ENCODE measurements at places on chromosomes 11 and 22. TPM values are rescaled to one million over a fixed set of nuclear protein-coding genes. Genes with fewer than 3 reads are reported as not detected.
A peak's percentile ranks its signal among the peaks of the same experiment; 100 is the strongest.

Gene KREMEN1
- 28.7 TPM for total RNA-seq

DNA sequence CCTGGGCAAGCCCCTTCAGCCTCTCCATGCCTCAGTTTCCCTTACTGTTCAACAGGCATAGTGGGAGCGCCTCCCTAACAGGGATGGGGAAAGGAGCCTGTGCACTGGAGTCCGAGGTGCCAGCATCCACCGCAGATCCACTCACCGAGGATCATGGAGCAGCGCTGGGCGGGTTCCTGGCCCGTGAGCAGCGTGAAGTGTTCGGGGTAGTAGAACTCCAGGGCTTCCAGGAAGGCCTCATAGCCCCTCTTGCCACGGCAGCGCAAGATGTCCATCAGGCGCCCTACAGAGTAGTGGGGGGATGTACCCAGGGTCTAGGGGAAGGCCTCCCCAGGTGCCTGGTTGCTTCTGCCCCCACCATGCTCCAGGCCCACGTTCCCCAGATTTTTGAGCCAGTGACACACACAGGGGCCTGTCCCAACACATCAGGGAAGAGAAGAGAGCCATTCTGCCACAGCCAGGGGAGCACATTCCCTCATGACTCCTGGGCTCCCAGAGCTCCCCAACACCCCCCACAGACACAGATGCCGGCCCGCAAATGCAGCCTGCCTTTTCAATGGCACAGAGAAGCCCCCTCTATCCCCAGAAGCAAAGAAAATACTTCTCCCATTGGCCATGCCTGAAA is 1.3 kb downstream of the CARD10 start:
- DNase-seq, result no peak
- no peaks in the 10 kb centered on the region for H3K27me3 ChIP-seq
- peak overlapping the region; percentile 63 for H3K4me3 ChIP-seq
- H3K36me3 ChIP-seq, result peaks cover 6% of the 10 kb centered on the region
- peaks cover 13% of the 10 kb centered on the region for H3K4me1 ChIP-seq

Gene PRR33
- total RNA-seq, result not detected

- H3K27me3 ChIP-seq, result no peaks in the 10 kb centered on the region
- H3K4me3 ChIP-seq, result no peak overlapping the region
- DNase-seq, result no peak
- no peaks in the 10 kb centered on the region for H3K36me3 ChIP-seq
Measured at GRCh38 chr22:22166941-22167713, 77.5 kb upstream of the VPREB1 start.

DNA sequence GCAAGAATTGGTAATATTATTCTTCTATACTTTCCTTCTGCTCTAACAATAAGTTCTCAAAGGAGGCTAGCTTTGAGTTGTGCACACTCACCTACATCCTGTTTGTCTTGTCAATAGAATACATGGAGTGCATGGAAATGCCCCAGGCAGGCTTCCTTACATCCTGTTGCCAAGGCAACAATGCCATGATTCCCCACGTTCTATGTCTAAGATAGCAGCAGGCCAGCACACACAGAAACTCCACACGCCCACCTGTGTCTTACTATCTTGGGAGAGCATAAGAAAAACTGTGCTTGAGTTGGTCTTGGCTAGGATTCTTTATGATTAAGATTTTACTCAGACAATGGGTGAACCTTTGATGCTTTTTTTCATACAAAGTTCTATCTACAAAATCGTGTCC is 379.2 kb downstream of the AASDHPPT start:
- peaks cover 28% of the 10 kb centered on the region for H3K4me1 ChIP-seq
- 0 out of 2 replicates have a peak, but pooled peaks cover 2% of the 10 kb centered on the region for H3K36me3 ChIP-seq
- H3K27ac ChIP-seq, result no peak overlapping the region

- H3K27ac ChIP-seq, result no peak within 1 kb of the TSS
- peak; percentile 54 for DNase-seq
- H3K27me3 ChIP-seq, result no peaks in the 10 kb centered on the region
- H3K4me3 ChIP-seq, result peak within 1 kb of the TSS; percentile 21
Measured at GRCh38 chr11:123429913-123430720, at the start of gene GRAMD1B. Gene GRAMD1B, plus strand, starts transcription at chr11:123430269. Its CDS starts 524 bp downstream, at chr11:123430793.

- H3K27me3 ChIP-seq, result no peaks in the 10 kb centered on the region
- DNase-seq, result no peak
- H3K4me3 ChIP-seq, result no peak overlapping the region
- H3K36me3 ChIP-seq, result no peaks in the 10 kb centered on the region
- H3K4me1 ChIP-seq, result peaks cover 12% of the 10 kb centered on the region
- peak overlapping the region; percentile 61 for H3K27ac ChIP-seq
Measured at GRCh38 chr22:37631448-37632173, 7.9 kb upstream of the SH3BP1 start.

- peak; percentile 58 for DNase-seq
- no peak overlapping the region for H3K4me3 ChIP-seq
- H3K36me3 ChIP-seq, result no peaks in the 10 kb centered on the region
- H3K27me3 ChIP-seq, result no peaks in the 10 kb centered on the region
Measured at GRCh38 chr11:62340269-62340901, 3.1 kb downstream of the ASRGL1 start.

Gene MOV10L1
- 0.30 TPM for total RNA-seq

Gene HBB
- not detected for total RNA-seq

DNA sequence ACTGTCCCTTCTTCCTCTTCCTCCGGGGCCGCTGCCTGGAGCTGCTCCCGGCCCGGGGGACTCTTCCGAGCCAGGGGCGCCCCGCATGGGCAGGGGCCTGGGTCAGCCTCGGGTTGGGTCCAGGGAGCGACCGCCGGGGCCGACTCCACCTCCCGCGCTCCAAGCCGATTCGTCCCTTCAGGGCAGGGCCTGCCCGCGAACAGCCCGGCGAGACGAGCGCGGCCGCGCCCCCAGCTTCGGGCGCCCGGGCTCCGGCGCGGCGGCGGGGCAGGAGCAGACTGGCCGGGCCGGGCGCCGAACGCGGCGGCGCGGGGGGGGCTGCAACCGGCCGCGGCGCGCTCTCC is at the start of gene LARGE1:
TSS of gene LARGE1 (minus strand) at position 280 of the 344 bp plus-strand sequence.
- DNase-seq, result peak; percentile 33
- H3K36me3 ChIP-seq, result no peaks in the 10 kb centered on the region
- H3K27me3 ChIP-seq, result peaks cover 2% of the 10 kb centered on the region
- H3K27ac ChIP-seq, result no peak within 1 kb of the TSS
- no peaks in the 10 kb centered on the region for H3K4me1 ChIP-seq

DNA sequence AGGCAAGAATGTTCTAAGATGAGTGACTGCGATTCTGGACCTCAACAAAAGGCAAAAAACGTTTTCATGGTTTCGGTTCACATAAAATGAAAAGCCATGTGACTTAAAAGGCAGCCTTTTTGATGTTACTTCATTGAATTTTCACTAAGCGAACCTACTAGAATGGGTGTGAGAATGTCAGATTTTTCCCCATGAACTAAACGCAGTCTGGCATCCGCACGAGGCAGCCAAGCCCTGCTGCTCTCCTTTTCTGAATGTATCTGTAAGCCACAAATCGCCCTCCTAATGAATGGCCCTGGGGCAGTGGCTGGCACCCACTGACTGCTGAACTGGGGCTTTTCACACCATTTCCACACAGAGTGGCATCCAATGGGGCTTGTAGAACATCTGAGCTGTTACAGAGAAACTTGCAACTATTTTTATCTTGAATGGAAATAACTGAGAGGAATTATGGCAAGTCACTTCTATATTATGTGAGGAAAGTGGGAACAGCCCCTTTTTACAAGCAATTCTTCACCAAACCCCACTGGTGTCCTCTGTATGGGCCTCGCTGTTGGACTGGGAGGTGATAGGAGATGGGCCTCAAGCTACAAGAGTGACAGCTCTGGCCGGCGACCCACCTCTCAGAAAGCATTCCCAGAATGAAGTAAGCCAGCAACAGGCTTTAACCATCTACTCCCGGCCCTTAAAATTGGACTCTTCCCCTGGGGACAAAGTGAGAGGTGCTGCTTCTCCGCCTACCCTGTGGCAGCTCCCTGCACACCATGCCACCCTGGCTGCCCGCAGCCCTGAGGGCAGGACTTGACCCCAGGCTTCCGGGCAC is 29.4 kb downstream of the PPP2R1B start:
- peaks cover 3% of the 10 kb centered on the region for H3K36me3 ChIP-seq
- DNase-seq, result no peak
- peak overlapping the region; percentile 29 for H3K27ac ChIP-seq
- peaks cover 13% of the 10 kb centered on the region for H3K4me1 ChIP-seq

DNA sequence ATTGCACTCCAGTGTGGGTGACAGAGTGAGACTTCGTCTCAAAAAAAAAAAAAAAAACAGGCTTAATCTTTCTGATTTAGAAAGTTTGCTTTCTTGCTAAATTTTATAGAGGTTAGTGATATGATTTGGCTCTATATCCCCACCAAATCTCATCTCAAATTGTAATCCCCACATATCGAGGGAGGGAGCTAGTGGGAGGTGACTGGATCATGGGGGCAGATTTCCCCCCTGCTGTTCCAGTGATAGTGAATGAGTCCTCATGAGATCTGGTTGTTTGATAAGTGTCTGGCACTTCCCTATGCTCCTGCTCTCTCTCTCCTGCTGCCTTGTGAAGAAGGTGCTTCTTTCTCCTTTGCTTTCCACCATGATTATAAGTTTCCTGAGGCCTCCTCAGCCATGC is 90.9 kb downstream of the OSBP2 start:
- no peak for DNase-seq
- no peak overlapping the region for H3K27ac ChIP-seq
- H3K4me3 ChIP-seq, result no peak overlapping the region
- H3K36me3 ChIP-seq, result no peaks in the 10 kb centered on the region
- peaks cover 12% of the 10 kb centered on the region for H3K4me1 ChIP-seq

- no peak overlapping the region for H3K4me3 ChIP-seq
- no peak for DNase-seq
- no peaks in the 10 kb centered on the region for H3K36me3 ChIP-seq
- no peak overlapping the region for H3K27ac ChIP-seq
- no peaks in the 10 kb centered on the region for H3K4me1 ChIP-seq
Measured at GRCh38 chr22:38900677-38901076, 28.7 kb upstream of the CBX6 start.

Gene GAB4
- total RNA-seq, result not detected

Gene TBC1D22A
- 26.7 TPM for total RNA-seq

- H3K27ac ChIP-seq, result peak overlapping the region; percentile 9
- H3K4me3 ChIP-seq, result no peak overlapping the region
- no peaks in the 10 kb centered on the region for H3K27me3 ChIP-seq
- peaks cover 28% of the 10 kb centered on the region for H3K36me3 ChIP-seq
- no peak for DNase-seq
Measured at GRCh38 chr11:67438158-67438902, 848 bp upstream of the PTPRCAP start.

GRCh38 chr11:8772571-8773519 is 90.3 kb downstream of the RPL27A start:
- no peak overlapping the region for H3K4me3 ChIP-seq
- H3K27ac ChIP-seq, result no peak overlapping the region
- no peaks in the 10 kb centered on the region for H3K27me3 ChIP-seq
- DNase-seq, result no peak
- no peaks in the 10 kb centered on the region for H3K36me3 ChIP-seq

Gene OR8A1
- not detected for total RNA-seq

- H3K4me1 ChIP-seq, result no peaks in the 10 kb centered on the region
- H3K4me3 ChIP-seq, result no peak overlapping the region
- H3K27ac ChIP-seq, result no peak overlapping the region
- H3K27me3 ChIP-seq, result no peaks in the 10 kb centered on the region
- DNase-seq, result peak; percentile 1
- H3K36me3 ChIP-seq, result no peaks in the 10 kb centered on the region
Measured at GRCh38 chr11:1936072-1936780, 10.9 kb upstream of the MRPL23 start.

Gene LRRN4CL
- total RNA-seq, result 0.64 TPM

Gene NXPE2
- not detected for total RNA-seq

Gene APOA1
- total RNA-seq, result 872 TPM

GRCh38 chr11:8776209-8776608 is 93.6 kb downstream of the RPL27A start:
- DNase-seq, result peak; percentile 46
- peaks cover 2% of the 10 kb centered on the region for H3K36me3 ChIP-seq
- H3K4me3 ChIP-seq, result no peak overlapping the region
- H3K4me1 ChIP-seq, result peaks cover 25% of the 10 kb centered on the region

- DNase-seq, result no peak
- H3K27me3 ChIP-seq, result no peaks in the 10 kb centered on the region
- H3K4me3 ChIP-seq, result no peak overlapping the region
- H3K36me3 ChIP-seq, result no peaks in the 10 kb centered on the region
- H3K27ac ChIP-seq, result peak overlapping the region; percentile 76
Measured at GRCh38 chr11:5626196-5626595, 1.4 kb downstream of the TRIM34 start.

GRCh38 chr11:86761978-86762377 is 38.4 kb upstream of the PRSS23 start:
- no peak overlapping the region for H3K4me3 ChIP-seq
- peaks cover 21% of the 10 kb centered on the region for H3K4me1 ChIP-seq
- no peaks in the 10 kb centered on the region for H3K27me3 ChIP-seq
- H3K36me3 ChIP-seq, result no peaks in the 10 kb centered on the region
- H3K27ac ChIP-seq, result no peak overlapping the region
- DNase-seq, result no peak

DNA sequence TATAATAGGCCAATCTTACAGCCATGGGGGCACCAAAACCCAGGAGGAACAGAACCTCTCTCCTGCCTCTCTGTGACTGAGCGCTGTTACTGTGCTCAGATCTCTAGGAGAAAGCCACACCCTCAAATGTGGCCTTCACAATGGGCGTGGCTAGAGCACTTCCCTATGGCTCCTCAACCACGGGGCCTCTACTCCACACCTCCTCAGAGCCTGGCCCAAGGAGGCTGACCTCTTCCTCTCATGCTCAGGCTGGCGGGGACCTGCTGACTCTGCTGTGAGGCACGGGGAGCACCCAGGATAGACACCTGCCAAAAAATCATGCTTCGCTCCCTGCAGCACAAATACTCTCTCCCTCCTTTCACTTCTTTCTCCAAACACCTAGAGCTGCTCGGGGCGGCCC is 41.0 kb downstream of the C11orf58 start:
- no peaks in the 10 kb centered on the region for H3K36me3 ChIP-seq
- no peak for DNase-seq
- no peaks in the 10 kb centered on the region for H3K27me3 ChIP-seq
- no peak overlapping the region for H3K4me3 ChIP-seq
- peaks cover 15% of the 10 kb centered on the region for H3K4me1 ChIP-seq

Gene SYCE3
- total RNA-seq, result not detected

DNA sequence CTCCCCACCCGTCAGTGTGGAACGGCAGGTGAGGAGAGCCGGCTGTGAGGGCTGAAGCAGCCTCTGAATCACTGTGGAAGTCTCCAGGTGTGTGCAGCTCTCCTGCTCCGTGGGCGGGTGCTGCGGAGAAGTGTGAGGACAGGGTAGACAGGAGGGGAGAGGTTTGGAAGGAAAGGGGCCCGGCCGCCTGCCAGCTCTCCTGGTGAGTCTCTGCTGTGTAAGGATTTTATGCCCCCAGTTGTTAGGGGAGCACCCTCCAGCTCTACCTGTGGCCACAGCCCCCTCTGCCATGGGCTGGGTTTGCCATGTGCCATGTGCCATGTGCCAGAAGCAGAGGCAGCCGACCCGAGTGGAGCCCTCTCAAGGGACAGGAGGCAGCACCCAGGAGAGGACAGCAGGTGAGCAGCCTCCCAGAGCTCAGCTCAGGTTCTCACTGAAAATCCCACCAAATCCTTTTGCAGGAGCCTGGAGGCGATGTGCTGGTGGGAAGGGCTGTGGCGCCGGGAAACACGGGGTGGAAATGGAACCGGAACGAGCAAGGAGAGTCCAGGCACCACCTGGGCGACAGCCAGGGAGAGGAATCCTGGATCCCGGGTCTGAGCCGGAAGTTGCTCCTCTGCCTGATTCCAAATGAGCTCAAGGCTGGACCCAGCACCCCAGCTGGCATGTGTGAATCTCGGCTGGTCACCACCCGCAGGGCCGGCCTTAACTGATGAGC is 804.4 kb downstream of the BRD1 start:
- no peak for DNase-seq
- no peaks in the 10 kb centered on the region for H3K36me3 ChIP-seq
- H3K27me3 ChIP-seq, result no peaks in the 10 kb centered on the region
- H3K27ac ChIP-seq, result no peak overlapping the region
- no peaks in the 10 kb centered on the region for H3K4me1 ChIP-seq
